HT-29 (cell line): ENCODE measurements at places on chromosomes 6 and 20.

- DNase-seq: no peak
Observed at GRCh38 chr6:6277413-6277812, 43.0 kb downstream of the F13A1 start.

GRCh38 chr20:55513954-55514353 lies 491.4 kb downstream of the CBLN4 start:
- no peak for DNase-seq

- DNase-seq: no peak
Observed at GRCh38 chr6:52299653-52300052, 15.1 kb upstream of the MCM3 start.

GRCh38 chr20:4026093-4026601 lies 10.8 kb upstream of the RNF24 start:
- DNase-seq: peak; percentile 27

DNA sequence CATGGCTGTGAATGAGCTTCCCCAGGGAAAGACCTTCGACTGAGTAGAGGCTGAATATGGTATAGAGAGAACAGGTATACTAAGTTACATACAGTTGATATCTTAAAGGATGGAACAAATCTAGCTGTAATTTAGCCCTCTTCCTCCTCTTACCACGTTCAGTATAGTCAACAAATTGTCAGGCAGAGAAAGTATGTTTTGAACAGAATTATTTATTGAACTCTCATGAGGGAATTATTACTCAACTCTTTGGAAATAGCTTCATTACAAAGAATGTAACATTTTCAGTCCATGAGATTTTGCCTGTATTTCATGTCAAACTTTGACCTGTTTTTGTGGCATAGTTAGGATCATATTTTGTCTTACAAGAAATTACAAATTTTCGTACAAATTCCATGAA lies 63.0 kb downstream of the SH3BGRL2 start:
- no peak for DNase-seq

DNA sequence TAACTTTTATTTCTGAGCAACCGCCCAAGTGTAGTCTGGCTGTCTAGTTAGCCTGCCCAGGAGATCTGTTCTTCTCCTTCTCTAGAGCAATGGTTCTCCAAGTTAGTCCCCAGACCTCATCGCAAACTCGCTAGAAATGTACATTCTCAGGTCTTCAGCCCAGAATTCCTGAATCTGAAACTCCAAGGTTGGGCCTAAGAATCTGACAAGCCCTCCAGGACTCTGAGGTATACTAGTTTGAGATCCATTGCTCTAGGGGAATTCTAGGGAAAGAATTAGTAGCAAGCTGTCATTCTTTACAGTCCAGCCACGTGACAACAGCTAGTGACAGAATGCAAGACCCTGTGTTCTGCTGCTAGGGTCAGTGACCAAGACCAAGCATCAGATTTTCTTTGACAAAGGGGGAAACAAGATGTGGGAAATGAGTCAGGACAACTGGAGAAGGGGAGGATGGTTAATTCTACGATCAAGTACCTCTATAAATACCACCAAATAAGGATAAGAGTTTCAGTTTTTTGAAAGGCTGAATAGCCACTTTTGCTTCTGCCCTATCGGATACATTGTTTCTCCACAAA lies 5.8 kb downstream of the UBE2V1 start:
- no peak for DNase-seq
